Sciatic nerve (tissue), 2 donors: ENCODE measurements at places on chromosomes 12 and 14. TPM values are rescaled to one million over a fixed set of nuclear protein-coding genes. Genes with fewer than 3 reads are reported as not detected.

Gene RPGRIP1
- 0.45 TPM for total RNA-seq

Gene ARF3
- total RNA-seq: 112 TPM

Gene SLC25A47
- total RNA-seq: not detected

Gene INSM2
- total RNA-seq: not detected

Gene GPX2
- total RNA-seq: not detected

Gene CCDC38
- 0.40 TPM for total RNA-seq

Gene CAPZA3
- not detected for total RNA-seq

Gene ENDOU
- total RNA-seq: 0.40 TPM

Gene NANOG
- total RNA-seq: 0.31 TPM

Gene PLEKHG7
- total RNA-seq: 5.3 TPM

Gene BEST3
- not detected for total RNA-seq

Gene ANKRD33
- total RNA-seq: 0.76 TPM

Gene TMCC3
- total RNA-seq: 24.9 TPM

Gene RNU4-1
- 1,748 TPM for total RNA-seq

Gene SNAPC1
- total RNA-seq: 5.9 TPM

GRCh38 chr14:73240816-73241480 lies 3.6 kb downstream of the PAPLN start:
- no peak for DNase-seq

DNA sequence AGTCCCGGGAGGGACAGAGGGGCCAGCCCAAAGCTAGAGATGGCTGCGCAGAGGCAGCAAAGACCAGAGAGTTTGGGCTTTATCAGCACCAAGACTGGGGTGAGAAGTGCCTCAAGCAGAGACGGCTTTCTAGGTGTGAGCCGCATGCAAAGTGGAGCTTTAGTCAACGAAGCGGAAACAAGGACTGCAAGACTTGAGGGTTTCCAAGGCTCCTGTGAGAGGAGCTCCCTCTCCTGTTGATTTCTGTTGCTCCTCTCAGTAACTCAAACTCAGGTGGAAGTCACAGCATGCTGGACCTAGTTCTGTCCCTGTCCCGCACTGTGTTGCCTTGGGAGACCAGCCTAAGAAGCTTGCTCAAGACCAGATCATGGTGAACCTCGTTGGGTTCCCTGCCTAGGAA lies 327.8 kb downstream of the MED13L start:
- no peak for DNase-seq

DNA sequence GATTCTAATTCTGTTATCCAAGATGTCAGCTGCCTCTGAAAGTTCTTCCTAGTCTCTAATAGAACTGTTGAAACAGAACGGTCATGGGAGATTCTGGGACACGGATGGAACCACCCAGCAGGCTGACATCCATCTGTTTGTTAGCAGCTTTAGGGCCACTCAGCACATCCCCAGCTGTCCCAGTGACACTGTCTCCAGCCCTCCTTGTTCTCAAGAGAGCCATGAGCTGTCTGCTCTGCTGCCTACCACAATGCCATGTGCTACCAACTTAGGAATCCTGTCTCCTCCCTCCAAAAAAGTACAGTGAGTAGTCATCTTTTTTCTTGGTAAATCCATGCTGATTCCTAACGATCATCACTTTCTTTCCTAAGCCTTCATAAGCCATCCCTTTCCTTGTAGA lies 130.5 kb downstream of the ZFP36L1 start:
- no peak for DNase-seq

- DNase-seq: no peak
Measured at GRCh38 chr12:110762891-110763290, 20.2 kb upstream of the PPP1CC start.

- no peak for DNase-seq
Measured at GRCh38 chr14:81940651-81941050, 407.0 kb upstream of the SEL1L start.

DNA sequence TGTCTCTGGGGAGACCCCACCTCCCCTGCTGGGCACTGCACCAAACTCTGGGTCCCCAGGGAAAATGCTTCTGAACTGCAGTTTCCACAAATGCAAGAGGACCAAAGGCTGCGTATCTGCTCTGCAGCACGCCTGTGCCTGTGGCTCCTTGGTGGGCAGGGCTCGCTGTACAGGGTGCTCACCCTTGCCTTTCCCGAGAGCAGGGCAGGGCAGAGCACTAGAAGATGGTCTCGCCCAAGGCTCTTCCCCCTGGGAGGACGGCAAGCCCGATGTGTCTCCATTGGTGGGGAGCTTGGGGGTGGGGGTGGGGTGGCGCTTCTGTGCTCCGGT lies 175.3 kb upstream of the RTL1 start:
- DNase-seq: no peak

GRCh38 chr12:40692765-40693206 lies 547 bp downstream of the CNTN1 start:
- no peak for DNase-seq

GRCh38 chr14:96940009-96940408 lies 142.8 kb downstream of the VRK1 start:
- no peak for DNase-seq

GRCh38 chr12:12017798-12018197 lies 52.9 kb upstream of the BCL2L14 start:
- no peak for DNase-seq

DNA sequence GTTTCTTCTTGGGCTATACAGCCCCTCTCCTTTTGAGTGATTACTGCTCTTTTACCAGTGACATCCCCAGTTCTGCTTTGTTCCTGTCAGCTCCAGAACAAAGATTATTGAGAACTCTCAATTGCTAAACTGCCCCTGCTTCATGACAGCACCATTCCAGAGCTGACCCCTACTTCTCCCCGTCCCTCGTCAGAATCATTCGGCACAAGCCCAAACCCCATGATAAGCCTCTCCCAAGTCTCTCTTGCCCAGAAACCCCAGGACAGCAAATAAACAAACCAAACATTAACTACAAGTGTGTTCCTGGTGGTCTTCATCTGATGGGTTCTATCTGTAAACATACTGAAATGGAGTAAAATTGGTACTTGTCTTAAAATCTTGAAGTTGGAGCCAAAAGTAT lies 9.3 kb upstream of the DLGAP5 start:
- DNase-seq: no peak

DNA sequence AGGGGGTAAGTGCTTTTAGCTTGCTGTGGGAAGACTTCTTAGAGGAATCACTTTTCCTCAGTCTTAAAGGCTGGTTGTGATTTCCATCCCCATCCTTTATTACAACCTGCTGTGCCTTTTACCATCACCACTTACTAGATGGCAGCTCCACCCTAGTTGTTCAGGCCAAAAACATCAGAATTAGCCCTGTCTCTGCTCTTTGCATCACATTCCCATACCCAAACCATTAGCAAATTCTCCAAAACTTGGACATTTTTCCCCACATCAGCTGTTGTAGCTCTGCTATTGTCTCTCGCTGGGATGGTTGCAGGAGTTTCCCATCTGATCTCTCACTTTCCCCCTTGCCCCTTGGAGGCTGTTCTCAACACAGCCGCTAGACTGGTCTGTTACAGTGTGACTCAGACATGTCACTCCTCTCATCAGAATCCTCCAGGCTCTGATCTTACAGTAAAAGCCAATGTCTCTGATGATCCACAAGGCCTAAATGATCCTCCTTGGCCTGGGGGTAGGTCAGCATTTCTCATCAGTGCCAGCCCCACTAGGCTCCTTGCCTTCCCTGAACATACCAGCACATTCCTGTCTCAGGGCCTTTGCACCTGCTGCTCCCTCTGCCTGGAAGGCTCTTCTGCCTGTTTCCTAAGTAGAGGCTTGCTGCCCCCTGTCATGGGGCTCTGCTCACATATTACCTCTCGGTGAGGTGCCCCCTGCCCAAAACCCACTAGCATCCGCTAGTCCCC lies 102.5 kb downstream of the BEGAIN start:
- no peak for DNase-seq

GRCh38 chr14:20606190-20606901 lies 15.2 kb upstream of the RNASE12 start:
- DNase-seq: no peak

- no peak for DNase-seq
Measured at GRCh38 chr14:59422069-59422881, 42.9 kb downstream of the GPR135 start.

DNA sequence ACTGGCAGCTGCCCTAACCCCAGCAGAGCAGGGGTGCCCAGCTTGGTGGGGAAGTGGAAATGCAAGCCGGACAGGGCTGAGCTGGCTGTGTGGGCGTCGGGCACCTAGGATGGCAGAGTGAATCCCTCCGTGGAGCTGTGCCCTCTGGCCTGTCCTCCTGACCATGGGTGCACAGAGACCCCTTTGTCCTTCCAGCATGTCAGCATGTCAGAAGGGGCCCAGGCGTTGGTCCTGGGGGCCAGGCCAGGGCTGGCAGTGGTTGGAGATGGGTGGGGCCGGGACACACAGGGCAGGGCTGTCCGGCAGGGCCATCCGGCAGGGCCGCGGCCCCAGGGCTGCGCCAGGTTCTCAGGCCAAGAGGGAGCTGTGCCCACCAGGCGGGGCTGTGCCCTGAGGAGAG lies 8.8 kb upstream of the TEX22 start:
- no peak for DNase-seq

- DNase-seq: no peak
Measured at GRCh38 chr12:82746668-82747067, 60.0 kb downstream of the TMTC2 start.

- DNase-seq: peak; percentile 43
Measured at GRCh38 chr14:100106250-100107112, 41.3 kb downstream of the EVL start.

- DNase-seq: no peak
Measured at GRCh38 chr12:9124383-9125031, 8.8 kb upstream of the A2M start.

DNA sequence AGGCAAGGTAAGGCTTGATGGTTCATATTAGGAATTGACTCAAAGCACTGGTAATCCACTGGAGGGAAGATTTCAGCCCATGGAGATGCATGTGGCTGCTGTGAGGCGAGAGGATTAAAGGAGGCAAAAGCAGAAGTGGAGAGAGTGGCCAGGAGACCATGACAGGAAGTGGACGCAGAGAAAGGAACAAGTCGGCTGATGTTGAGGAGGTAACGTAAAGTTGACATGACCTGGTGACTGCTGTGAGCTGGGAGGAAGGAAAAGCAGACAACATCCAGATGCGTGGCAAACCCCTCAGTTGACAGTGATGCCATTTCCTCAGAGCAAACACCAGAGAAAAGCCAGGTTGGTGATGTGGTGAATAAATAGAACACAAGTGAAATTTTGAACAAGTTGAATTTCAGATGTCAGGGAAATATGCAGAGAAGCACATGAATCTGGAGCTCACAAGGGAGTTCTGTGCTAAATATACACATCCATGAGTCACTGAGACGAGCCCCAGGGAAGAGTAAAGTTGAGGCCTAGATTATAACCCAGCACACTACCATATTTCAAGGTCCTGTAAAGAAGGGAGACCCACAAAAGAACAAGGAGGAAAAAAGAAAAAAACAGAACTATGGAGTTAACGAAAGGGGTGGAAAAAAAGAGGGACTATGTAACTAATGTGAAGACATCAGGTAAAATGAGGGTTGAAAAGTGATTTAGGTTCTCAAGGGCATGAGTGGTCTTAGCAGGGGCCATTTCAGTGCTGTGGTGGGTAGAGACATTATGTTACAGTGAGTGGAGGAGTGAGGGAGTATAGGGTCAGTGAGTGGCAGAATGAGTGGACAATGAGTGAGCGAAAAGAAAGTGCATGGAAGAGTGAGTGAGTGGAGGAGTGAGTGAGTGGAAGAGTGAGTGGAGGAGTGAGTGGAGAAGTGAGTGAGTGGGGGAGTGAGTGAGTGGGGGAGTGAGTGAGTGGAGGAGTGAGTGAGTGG lies 61.6 kb upstream of the GZMB start:
- DNase-seq: no peak

GRCh38 chr12:122835750-122836026 lies 431 bp downstream of the HIP1R start:
- DNase-seq: no peak

- no peak for DNase-seq
Measured at GRCh38 chr12:99917711-99918402, 66.9 kb downstream of the ANKS1B start.

- no peak for DNase-seq
Measured at GRCh38 chr12:45619736-45620135, 109.8 kb upstream of the ARID2 start.

DNA sequence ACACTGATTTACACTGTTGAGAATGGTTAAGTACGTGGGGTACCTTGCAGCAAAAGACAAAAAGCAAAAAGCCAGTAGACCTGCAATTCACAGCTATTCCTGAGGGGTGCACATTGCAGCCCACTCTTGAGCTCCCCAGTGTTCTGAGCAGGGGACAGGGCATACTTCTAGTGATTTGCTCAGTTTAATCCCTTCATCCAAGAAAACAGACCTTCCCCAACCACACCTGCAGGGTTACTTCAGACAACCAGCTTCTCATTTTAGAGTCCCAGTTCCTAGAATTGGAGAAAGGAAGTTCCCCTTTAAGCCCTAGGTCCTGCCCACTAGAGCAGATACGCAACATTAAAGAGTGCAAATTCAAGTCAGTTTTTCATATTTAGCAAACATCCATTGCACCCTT lies 3.6 kb upstream of the WSB2 start:
- DNase-seq: no peak

DNA sequence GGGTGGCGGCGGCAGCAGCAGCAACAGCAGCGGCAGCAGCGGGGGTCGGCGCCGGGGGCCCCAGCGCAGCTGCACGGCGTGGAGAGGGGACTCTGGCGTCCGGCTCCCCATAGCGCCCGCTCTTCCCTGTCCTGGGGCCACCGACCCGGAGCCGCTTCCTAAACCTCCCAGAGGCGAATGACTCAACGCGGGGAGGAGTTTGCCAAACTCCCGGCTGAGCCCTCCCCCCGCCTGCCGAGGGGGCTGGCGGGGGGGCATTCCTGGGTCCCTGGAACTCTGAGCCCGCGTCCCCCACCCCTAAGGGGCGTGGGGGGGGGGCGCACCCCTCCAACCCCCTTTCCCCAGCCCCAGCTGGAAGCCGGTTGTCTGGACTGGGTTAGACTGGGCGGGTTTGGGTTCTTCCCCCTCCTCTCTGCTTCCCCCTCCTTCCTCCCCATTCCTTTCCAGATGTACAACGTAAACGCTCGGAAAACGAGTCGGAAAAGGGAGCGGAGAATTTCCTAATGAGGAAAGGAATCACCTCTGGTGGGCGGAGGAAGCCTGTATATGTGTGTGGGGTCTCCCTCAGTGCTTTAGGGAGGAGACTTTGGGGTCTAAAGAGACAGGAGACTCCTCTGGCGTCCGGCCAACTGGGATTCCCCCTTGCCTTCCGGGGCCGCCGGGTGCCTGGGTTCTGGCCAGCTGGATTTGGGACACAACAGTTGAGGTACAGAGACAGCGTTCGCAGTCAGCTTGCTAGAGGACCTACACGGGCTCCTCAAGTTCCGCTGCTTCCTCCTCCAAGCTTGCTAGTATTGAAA lies at the start of gene ITGA5:
Gene ITGA5 (minus strand): TSS at position 179 of the 800 bp plus-strand sequence. CDS start 68 bp downstream, at position 111.
- peak; percentile 90 for DNase-seq
